ENCODE measurements at places on chromosomes 6 and 20. TPM values are rescaled to one million over a fixed set of nuclear protein-coding genes. Genes with fewer than 3 reads are reported as not detected.
A peak's percentile ranks its signal among the peaks of the same experiment; 100 is the strongest.

DNA sequence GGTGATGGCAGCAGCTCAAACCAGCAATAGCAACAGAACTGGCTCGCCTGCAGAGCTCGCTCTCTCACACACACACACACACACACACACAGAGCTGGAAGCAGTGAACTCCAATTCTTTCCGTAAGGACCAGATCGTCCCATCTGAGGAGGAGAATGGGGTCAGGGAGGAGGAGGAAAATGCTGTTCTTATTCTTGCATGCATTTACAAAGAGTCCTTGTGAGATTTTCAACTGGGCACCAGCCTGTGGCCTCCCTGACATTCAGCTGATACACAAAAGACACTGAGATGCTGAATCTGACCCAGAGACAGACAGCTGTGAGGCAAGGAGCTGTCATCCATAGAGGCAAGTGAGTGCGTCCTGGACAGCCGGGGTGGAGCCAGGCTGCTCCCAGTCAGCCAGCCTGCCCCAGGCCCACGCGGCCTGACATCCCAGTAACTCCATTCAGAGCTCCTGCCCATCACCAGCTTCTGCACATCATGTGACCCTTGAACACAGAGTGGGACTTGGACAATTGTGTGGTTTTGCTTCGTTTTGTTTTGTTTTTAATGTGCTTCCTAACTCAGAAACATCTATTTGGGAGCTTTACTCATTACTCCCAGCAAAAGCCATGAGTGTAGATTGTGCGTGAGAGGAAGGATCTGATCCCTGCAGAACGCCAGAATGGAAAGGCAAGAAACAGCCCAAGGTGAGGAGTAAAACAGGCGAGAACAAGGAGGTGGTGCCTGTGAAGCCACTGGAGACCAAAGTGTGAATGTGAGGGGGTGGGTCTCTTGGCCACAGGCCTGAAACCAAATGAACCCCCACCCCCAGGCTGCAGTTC is 2.1 kb downstream of the SERPINB9 start:
- DNase-seq = peak; percentile 22

DNA sequence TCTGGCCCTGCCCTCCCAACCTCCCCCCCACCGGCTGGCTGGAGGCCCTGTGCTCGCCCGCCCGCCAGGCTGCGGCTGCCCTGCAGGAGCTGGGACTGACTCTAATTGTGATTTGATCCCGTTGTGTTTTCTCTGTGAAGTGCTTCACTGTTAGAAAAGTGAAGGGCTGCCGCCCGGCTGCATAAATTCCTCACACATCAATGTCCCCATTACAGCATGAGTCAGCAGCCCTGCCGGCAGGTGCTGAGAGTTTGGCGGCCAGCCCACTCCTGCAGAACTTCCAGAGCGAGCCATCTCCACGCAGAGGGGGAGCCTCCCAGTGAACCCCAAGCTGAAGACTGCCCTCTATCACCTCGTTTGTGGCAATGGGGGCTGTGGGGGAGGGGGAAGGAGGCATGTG is 137.9 kb downstream of the DLL1 start:
- peak; percentile 81 for DNase-seq

DNA sequence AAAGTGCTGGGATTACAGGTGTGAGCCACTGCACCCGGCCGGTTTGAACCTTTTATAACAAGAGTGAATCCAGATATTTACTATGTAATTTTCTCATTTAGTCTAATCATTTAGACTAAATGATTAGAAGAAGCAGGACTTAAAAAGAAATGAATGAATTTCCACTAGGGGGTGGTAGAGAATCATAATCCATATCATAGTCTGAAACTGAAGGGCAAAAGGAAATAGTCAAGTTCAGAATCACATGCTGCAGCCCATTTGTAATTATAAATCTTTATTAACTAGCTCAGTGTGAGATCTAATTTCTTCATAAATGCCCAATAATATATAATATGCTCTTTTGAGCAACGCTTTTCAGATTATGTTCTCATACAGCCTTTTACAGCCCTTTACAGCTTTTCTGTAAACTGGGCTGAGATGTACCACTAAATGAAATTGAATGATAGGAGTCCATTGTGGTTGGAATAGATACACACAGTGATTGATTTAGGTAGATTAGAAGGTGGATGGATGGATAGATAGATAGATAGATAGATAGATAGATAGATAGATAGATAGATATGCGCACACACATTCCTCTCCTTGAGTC is 31.8 kb downstream of the PSMB9 start:
- peak; percentile 89 for DNase-seq

The C6orf15 gene
- 5.0 TPM for total RNA-seq

GRCh38 chr6:124368131-124368530 is 564.5 kb downstream of the NKAIN2 start:
- DNase-seq = no peak

The TXLNB gene
- 188 TPM for total RNA-seq

All from tongue (tissue), 3 donors.